ENCODE measurements at places on chromosomes 6 and 20.

DNA sequence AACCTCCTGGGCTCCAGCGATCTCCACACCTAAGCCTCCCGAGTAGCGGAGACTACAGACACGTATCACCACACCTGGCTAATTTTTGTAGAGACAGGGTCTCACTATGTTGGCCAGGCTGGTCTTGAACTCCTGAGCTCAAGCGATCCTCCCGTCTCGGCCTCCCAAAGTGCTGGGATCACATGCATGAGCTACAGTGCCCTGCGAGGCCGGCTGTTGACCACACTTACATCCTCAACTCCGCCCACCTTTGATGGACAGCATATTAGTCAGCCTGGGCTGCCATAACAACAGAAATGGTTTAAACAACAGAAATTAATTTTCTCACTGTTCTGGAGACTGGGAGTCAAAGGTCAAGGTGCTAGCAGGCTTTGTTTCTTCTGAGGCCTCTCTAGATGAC lies 107.7 kb downstream of the JPH2 start:
- DNase-seq, result no peak

GRCh38 chr6:43911354-43912115 lies 141.5 kb downstream of the VEGFA start:
- no peak for DNase-seq

DNA sequence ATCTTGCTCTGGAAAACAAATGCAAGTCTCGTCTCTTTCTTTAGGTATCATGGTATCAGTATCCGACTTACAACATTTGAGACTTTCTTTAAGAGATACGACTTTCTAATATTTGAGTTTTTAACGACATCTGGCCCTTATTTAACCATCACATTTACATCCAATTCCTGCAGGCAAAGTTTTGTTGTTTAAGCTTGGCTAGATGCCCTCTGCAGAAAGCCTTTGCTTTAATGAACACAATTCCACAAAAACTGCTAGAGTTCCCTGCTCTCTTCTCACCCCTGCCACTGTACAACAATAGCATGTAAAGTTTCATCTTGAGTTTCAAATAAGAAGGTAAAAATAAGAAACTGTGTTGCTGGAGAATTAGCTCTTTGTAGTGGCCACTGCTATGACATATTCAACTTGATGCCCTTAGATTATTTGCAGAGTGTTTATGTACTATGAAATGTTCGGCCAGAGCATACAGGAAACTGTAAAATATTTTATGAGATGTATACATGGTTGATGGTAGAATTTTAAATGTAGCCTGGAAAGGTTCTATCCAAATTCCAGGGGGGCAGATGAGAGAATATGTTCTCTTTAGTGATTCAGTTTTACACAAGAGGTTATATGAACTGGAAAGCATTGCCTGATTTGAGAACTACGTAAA lies 438.6 kb downstream of the CDC5L start:
- no peak for DNase-seq

DNA sequence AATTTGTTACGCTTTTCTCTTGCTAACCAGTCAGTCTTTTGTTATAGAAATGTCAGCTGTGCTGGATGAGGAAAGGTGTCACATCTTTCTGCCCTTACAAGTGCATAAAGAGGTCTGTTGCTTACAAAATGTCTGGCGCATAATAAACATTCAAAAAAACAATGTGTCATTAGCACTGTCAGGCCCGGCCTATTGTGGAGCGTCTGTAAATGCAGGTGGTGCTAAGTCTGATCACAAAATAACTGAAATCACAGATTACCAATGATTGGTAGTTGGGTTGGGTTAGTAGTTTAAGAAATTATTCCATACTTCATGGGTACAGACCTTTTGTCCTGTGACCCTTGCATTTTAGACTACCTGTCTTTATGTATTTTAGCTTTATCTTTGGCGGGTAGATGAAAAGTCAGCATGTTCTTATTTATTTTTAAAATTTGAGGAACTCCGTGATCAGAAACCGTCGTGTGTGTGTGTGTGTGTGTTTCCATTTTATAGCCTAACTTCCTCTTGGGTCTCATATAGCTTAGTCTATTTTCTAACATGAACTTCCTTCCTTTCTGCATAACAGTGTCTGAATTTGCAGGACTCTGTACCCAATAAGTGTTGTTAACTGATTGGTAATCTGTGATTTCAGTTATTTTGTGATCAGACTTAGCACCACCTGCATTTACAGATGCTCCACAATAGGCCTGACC lies 88.1 kb upstream of the IFNGR1 start:
- no peak for DNase-seq

GRCh38 chr6:113856625-113857555 lies at the start of gene MARCKS:
Gene MARCKS, plus strand, starts transcription at chr6:113857345. Its CDS starts 401 bp downstream, at chr6:113857746.
- DNase-seq, result no peak

DNA sequence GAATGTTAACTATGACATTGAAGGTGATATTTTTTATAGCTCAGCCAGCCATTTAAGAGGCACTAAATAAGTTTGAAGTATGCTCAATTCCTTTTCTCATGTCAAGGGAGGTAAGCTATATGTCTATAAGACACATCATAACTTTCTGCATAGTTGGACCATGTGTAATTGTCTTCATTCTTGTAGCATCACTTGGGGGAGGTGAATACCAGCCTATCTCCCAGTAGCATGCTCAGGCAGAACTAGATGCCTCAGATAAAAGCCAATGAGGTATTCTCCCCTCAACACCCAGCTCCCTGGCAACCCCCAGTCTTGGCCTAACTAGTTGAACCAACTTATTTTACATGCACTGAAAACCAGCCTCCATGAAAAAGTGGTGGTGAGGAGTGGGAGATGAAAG lies 158.3 kb upstream of the JAG1 start:
- DNase-seq, result no peak

GRCh38 chr6:168213121-168213524 lies 106.5 kb downstream of the DACT2 start:
- DNase-seq, result no peak

DNA sequence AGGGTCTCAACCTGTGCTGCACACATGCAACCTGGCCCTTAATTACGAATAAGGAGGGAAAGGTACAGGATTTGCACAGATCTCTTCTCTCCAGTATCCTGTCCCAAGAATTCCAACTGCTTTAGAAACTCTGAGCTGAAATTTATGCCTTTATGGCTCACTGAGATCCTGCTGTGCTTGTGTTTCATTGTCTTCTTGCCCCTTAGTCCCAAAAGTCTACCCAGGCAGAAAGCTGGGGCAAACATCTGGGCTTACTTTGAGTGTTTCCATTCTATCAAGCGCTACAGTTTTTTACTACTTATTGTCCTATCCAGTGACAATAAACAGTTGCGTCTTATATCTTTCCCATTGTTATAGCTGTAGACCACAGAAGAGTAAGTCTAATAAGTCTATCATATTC lies 99.7 kb downstream of the LIN28B start:
- no peak for DNase-seq

DNA sequence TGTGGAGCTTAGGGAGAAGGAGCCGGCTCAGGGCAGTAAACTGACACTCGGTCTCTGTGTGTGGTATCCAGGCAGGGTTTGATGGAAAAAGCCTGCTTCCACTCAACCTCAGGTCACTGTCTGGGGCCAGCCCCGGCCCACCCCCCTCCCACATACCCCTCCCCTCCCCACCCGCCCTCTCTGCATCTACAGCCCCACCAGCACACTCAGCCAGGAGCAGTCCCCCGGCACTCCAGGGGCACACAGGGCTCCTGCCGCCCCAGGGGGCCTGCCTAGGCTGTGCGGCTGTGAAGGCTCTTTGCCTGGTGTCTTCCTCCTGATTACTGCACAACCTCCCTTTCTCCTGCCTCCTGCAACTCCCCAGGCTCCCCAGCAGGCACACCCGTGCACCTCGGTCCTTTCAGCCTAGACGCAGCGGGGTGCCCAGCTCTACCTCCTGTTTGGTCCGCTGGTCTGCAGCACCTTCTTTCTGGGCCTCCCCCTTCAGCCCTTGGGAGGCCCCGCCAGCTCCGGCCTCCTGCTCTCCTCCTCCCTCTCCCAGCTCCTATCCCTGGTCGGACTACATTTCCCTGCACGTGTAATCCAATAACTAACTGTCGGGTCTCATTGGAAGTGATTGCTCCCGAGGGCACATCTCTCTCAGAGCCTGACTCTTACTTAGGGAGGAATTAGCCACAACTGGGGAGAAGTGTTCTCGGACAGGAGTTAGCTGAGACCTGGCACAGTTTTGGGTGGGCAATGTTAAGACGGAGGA lies 1.3 kb upstream of the FOXF2 start:
- DNase-seq, result no peak

DNA sequence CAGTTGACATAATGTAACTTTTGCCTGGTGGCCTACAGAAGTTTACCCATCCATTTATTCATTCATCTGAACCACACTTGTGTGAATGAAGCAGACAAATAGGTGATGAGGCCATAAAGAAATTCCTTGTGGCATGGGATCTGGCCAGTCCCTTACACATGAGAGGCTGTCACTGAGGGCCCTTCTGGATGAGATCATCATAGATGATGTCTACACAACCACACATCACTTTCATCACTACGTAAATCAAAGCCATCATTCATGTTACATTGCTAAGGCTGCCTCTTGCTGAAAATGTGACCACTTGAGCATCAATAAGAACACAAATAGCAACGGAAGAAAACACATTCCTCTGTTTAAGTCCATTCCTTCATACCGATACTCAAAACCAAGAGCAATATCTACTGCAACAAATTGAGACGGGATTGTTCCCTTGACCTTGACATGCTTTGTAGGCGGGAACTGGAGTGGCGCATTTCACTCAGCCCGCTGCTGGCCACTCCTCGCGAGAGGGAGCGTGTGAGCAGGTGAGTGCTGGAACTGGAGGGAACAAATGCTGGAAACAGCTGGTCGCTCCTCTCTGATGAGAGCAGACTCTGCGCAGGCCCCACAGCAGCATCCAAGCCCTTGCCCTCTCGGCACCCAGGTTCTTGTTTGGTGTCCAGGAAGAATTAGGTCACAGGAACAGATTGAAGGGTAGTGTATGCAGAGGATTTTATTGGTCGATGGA lies 49.3 kb downstream of the FAM50B start:
- no peak for DNase-seq

- DNase-seq, result no peak
Measured at GRCh38 chr6:45469663-45470062, 91.9 kb upstream of the SUPT3H start.

- DNase-seq, result no peak
Measured at GRCh38 chr6:16375843-16376242, 137.5 kb downstream of the GMPR start.

DNA sequence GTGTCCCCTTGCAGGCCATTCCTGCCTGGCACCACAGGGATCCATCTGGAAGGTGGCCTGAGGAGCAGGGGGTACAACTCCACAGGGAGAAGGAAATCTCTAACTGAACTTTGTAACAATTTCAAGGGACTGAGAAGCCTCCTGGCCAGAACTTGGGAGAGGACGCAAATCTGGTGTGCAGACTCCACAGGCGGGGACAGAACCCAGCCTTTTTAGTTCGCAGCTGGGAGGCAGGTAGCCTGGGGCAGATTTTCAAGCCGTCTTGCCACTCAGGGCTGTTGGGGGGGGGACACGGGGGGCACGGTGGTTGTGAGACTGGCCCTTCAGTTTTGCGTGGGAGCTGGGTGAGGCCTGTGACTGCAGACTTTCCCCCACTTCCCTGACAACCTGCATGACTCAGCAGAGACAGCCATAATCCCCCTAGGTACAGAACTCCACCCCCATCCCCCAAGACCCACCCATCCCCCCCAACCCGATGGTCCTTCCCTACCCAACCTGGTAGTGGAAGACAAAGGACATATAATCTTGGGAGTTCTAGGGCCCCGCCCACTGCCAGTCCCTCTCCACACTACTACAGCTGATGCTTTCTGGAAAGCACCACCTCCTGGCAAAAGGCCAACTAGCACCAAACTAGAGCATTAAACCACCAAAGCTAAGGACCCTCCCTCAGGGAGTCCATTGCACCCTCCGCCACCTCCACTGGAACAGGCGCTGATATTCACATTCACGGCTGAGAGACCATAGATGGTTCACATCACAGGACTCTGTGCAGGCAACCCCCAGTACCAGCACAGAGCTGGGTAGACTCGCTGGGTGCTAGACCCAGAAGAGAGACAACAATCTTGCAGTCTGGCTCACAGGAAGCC lies 3.0 kb upstream of the HUS1B start:
- no peak for DNase-seq

- DNase-seq, result no peak
Measured at GRCh38 chr6:166950443-166950821, 5.9 kb downstream of the RNASET2 start.

DNA sequence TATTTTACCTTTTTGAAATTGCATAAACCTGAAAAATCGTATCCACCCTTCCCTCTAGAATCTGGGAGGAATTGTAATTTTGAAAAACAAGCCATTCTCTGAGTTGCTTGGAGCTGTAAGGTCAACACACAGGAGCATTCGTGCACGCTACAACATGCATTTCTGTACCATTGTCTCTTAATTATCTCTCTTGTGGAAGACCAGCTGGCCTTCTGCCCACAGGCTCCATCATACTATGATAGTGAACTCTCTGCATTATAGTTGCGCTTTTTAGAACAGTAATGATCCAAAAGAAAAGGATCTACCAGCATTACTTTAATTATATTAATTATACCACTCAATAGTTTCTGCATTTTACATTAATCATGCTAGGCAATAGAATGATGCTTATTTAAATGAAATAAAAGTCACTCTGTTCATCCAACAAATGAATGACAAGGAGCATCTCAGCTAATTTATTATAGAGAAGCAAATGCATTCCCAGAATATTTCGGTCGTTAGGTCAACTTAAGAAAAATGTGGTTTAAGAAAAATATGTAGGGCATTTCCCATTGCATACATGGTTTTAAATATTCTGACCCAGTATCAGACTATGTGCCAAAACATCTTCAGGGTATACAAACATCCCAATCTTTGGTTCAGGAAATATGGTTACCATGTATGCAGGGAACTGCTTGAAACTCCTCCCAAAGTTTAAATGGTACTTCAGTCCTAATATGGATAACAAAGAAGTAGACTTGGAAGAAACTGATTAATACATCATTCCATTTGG lies 263.5 kb downstream of the TFAP2A start:
- DNase-seq, result no peak

- no peak for DNase-seq
Measured at GRCh38 chr6:126628125-126628524, 288.2 kb downstream of the CENPW start.

DNA sequence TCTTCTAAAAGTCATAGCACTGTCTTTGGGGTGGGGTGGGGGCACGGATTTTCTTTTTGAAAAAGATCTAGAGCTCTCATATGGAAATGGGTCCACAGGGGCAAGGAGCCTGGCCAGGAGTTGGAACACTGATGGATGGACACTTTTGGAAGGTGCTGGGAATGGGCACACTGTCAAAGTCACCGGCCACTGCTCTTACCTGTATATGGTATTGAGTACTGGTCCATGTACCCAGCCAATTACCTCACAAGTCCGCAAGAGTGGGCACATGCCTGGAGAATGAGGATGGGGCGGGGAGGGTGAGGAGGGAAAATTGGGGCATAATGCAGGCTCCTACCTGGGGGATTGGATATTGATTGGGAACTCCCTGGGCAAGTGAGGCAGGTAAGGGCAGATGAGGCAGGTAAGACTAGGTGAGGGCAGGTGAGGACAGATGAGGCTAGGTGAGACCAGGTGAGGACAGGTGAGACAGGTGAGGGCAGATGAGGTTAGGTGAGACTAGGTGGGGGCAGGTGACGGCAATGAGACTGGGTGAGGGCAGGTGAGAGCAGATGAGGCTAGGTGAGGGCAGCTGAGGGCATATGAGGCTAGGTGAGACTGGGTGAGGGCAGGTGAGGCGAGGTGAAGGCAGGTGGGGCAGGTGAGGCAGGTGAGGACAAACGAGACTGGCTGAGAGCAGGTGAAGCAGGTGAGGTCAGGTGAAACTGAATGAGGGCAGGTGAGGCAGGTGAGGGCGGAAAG lies 167.9 kb downstream of the NRN1 start:
- no peak for DNase-seq

- DNase-seq, result no peak
Measured at GRCh38 chr6:145252737-145253136, 482.6 kb downstream of the EPM2A start.

- DNase-seq, result no peak
Measured at GRCh38 chr20:49140834-49141233, 47.3 kb downstream of the STAU1 start.
